ENCODE measurements at places on chromosomes 3 and 15.
A peak's percentile ranks its signal among the peaks of the same experiment; 100 is the strongest.

- DNase-seq: no peak
Observed at GRCh38 chr3:33231756-33232465, 13.3 kb upstream of the SUSD5 start.

GRCh38 chr15:64716452-64716851, 58.9 kb downstream of the RBPMS2 start:
- no peak for DNase-seq

DNA sequence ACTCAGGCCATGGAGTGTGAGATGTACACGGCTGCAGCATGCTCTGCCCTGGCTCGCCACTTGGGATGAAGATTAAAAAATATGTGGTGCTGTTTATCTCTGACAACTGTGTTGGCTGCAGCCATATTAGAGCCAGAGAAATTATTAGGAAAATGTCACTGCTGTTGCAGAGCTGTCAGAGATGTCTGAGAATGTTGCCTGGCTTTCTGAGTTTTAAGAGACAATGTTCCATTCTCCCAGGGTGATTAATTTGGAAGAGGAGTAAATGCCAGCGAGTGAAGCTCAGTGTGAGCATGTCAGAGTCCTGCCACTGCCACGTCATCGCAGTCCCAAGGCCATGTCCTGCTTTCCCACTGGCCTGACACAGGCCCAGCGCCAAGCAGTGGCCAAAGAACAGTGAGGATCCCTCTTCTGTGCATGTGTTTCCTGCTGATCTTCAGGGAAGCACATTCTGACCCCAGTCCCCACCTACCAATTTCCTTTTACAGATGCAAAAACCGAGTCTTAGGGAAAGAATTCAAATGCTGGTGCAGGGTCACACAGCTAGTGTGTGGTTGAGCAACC, 370.9 kb downstream of the GABRG3 start:
- no peak for DNase-seq

GRCh38 chr3:101720851-101721840, 3.3 kb upstream of the CEP97 start:
- peak; percentile 34 for DNase-seq

GRCh38 chr15:72758182-72758581, 25.4 kb downstream of the ADPGK start:
- DNase-seq: no peak

DNA sequence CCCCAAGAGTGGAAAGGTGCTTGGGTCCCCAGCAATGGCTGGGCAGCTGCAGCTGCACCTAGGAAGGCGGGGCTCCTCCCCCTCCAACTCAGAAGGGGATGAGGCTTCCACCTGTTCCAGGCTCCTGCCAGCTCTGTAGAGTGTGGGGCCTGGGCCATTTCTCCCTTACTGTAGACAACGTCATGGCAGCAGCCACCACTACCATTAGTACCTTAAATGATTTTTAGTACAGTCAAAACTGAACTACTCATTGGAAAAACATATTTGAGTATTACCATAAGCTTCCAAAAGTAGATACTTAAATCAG, 1274.2 kb upstream of the GBE1 start:
- no peak for DNase-seq

GRCh38 chr3:162842549-162843216, 1346.1 kb downstream of the OTOL1 start:
- no peak for DNase-seq

All from activated naive CD4-positive, alpha-beta T cell treated with anti-CD3 and anti-CD28 coated beads for 36 hours (primary cell).